Thymus (tissue), 14 donors: ENCODE measurements at places on chromosomes 5 and 9.

- no peak for DNase-seq
Observed at GRCh38 chr9:101486693-101487442, 46.8 kb upstream of the RNF20 start.

DNA sequence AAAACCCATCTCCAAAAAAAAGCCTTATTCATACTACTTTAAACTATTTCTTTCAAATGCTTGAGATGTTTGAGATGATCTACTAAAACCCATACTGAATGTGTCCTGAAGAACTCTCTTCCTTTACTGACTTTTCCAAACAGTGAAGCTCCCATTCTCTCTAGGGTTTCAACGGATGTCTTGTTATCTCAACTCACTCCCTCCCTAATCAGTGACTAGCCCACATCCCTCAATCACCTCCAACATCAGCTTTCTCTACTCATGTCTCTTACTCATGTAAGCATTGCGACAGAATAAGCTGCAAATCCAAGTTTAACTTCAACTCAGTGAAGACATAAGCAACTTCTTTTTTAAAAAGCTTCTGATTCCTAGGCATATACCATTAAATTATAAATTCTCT, 42.1 kb downstream of the WDR41 start:
- no peak for DNase-seq

GRCh38 chr9:87667164-87667738, 58.7 kb upstream of the CTSL start:
- DNase-seq, result peak; percentile 45

GRCh38 chr9:113705928-113706519, 170.1 kb upstream of the ZNF618 start:
- DNase-seq, result no peak

- no peak for DNase-seq
Observed at GRCh38 chr9:5920860-5921328, 30.2 kb downstream of the MLANA start.

GRCh38 chr5:34449639-34450038, 206.5 kb upstream of the RAI14 start:
- DNase-seq, result no peak

DNA sequence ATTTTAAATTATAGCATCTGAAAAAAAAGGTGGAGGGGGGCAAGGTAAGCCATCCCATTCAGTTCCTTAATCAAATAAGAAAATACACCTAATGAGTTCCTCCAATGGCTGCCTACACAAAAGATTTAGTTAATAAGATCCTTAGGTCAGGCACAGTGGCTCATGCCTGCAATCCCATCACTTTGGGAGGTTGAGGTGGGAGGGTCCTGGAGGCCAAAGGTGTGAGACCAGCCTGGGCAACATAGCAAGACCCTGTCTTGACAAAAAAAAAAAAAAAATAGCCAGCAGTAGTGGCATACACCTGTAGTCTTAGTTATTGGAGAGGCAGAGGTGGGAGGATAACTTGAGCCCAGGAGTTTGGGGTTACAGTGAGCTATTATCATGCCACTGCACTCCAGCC, 78.4 kb downstream of the ST8SIA4 start:
- no peak for DNase-seq

- DNase-seq, result no peak
Observed at GRCh38 chr9:16417749-16418148, 452.7 kb downstream of the BNC2 start.

DNA sequence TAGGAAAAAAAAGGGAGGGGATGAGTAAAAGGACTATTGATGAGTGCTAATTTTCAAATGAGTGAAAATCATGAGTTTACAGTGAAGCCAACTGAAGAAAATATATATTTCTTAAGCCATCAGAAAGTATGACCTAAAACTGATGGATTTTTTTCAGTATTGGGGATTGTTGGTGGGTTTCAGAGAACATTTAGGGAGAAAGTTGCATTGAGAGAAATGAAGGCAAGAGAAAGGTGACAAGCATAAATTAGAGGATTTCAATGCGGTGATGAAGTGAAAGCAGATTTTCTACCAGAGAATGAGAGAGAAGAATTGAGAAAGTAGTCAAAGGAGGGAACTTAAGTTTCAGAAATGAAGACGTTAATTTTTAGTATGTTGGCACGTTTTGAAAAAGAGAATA, 8.5 kb upstream of the SNX24 start:
- no peak for DNase-seq

DNA sequence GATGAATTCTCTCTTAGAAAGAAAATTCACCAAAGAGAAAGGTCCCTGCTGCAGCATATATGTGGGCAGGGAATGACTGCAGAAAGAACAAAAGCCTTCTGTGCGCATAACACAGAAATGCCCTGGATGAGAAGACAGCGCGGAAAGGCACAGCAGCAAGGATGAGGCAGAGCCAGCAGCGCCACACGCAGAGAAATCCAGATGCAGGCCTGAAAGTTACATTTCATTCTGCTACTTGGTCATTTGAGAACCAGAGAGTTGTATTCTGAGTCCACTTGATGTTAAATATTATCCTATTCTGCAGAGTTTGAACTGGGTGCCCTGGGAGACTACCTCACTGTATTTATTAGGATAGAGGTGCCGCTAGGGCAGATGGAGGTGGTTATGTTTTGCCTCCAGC, 68.5 kb downstream of the GLDC start:
- DNase-seq, result no peak

DNA sequence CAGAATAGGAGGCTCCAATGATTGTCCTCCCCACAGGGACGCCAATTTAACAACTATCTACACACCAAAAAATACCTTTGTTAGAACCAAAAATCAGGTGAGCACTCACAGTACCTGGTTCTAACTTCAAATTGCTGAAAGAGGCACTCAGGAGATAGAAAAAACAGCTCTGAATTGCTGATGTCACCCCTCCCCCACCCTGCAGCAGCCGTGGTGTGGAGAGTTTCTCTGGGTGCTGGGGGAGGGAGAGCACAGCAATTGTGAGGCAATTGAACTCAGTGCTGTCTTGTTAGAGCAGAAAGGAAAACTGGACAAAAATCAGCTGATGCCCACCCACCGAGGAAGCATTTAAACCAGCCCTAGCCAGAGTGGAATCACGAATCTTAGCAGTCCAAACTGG, 41.8 kb downstream of the TNFSF8 start:
- no peak for DNase-seq

DNA sequence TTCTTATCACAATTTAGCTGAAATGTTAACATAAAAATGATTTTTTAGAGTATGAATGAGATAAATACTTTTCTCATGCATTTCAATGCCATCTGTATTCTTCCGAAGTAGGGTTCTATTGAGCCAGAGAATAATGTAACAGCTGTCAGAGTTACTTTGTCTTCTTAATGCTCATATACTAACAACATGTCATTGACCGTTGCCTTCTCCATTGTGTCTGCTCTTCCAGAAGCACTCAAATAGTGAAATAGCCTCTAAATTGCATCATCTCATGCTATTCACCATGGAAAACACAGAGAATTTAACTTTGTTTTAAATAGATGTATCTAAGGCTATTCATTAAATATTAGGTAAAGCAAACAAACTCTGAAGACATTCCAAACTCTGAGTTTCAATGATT, 1875.9 kb upstream of the CDH9 start:
- no peak for DNase-seq

- no peak for DNase-seq
Observed at GRCh38 chr9:23822261-23823169, 3.5 kb downstream of the ELAVL2 start.

DNA sequence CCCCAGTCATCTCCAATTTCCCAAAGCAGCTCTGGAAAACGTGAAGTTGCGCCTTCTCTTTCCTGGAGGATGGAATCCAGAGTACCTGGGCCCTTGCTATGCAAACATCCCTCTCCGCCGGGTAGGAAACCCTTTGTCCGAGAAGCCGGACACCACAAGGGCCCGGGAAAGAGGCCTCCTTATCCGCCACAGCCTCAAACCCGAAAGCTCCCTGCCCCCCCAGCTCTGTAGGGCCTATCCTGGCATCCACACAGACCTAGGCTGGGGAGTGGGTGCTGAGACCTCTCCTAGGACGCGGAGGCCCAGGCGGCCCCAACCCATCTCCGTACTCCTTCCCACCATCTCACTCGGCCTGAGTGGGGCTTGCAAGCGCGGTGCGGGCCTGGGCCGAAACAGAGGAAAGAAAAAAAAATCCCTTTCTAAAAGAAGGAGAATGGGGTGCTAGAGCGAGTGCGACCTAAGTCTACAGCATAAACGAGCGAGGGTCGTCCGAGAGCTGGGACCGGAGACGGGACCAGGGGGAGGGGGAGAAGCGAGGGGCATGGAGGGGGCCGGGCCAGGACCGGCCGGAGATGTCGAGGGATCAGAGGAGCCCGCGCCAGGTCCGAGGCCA, 624 bp downstream of the FBXW11 start:
- peak; percentile 20 for DNase-seq

- DNase-seq, result no peak
Observed at GRCh38 chr9:115121181-115121580, 3.2 kb upstream of the TNC start.

DNA sequence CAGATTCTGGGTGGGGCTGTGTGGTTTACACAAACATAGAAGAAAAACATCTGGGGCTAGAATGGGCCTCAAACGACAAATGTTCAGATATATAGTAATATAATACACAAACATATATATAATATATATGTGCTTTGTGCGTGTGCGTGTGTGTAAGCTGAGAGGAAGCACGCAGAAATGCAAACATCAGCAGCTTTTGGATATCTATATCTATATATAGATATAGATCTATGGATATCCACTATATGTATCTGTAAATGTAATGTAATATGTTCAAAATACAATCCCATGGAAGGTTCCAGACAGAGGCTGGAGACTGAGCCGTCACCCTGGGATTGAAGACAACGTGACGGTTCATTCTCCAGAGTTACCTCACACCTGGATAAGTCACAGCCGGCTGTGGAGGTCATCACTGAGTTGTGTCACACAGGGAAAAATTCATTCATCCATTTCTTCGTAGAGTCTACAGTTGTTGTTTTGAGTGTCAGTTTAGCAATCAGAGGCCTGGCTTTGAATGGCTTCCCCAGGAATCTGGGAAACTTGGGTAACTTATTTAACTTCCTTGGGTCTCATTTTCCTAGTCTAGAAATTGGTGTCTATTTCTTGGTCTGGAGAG, 123.0 kb upstream of the CPEB4 start:
- no peak for DNase-seq

GRCh38 chr9:13957089-13957488, 356.9 kb downstream of the NFIB start:
- DNase-seq, result no peak
